AG04449 (cell line): ENCODE measurements at places on chromosomes 7 and 10.

DNA sequence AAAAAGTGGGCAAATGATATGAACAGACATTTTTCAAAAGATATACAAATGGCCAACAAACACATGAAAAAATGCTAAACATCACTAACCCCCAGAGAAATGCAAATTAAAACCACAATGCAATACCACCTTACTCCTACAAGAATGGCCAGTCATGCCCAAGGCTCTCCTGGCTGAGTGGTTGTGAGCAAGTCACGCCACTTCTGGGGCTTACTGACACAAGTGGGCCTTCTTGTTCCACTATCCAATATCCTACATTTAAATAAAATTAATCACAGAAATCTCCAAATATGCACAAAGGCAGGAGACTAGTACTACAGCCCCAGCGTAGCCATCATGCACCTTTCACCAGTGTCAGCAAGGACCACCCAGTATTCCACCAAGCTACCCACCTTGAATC is 181.9 kb downstream of the TNS3 start:
- no peak for DNase-seq

- DNase-seq, result no peak
These were observed 11.1 kb downstream of the CAMK1D start for GRCh38 chr10:12360461-12360860.

GRCh38 chr10:359762-360161 is 224.5 kb downstream of the ZMYND11 start:
- no peak for DNase-seq

DNA sequence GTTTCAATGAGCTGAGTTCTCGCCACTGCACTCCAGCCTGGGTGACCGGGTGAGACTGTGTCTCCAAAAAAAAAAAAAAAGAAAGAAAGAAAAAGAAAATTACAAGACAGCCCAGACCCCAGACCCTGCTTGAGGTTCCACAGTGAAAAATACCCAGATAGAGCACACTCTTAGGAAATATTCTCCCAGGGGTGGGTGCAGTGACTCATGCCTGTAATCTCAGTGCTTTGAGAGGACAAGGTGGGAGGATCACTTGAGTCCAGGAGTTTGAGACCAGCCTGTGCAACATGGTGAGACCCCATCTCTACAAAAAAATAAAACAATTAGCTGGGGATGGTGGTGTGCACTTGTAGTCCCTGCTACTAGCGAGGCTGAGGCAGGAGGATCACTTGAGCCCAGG is 41.1 kb upstream of the GTF2IRD1 start:
- no peak for DNase-seq

DNA sequence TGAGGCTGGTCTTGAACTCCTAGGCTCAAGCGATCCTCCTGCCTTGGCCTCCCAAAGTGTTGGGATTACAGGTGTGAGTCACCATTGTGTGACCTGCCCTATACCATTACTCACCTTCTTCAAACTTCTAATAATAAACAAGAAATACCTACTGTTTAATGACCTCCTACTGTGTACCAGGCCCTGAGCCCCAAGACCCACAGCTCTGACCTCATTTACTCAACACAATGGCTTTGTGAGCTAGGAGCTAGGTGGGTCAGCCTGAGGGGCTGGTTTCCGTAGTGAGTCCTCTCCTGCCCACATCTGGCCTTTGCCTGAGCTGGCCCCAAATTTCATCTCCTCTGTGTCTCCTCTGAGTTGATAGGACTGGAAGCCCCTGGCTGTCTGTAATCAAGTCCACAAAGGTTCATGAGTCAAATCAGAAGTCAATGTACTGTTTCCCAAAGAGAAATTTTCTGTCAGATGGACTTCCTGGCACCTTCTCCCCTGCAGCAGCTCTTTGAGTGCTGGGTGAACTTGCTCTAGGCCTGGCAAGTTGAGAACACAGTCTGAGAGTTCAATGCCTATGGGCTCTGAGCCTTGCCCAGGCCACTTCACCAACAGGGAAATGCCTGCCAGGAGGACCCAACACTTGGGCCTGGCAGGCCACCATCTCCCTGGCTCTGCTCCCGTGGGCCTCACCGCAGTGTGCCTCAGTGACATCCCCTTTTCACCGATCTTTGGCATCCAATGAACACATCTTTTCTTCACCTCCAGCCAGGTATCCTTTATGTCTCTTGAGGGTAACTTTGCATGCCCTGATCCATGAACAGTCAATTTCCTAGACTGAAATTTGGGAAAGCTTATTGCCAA is 24.0 kb downstream of the NEURL1 start:
- DNase-seq, result no peak
